ENCODE measurements at places on chromosomes 7 and 10. TPM values are rescaled to one million over a fixed set of nuclear protein-coding genes. Genes with fewer than 3 reads are reported as not detected.

The TBATA gene
- total RNA-seq = not detected

The COMMD3 gene
- total RNA-seq = 72.7 TPM

The TAC1 gene
- total RNA-seq = not detected

The CDH23 gene
- 6.6 TPM for total RNA-seq

The LIPK gene
- total RNA-seq = not detected

The NME8 gene
- total RNA-seq = not detected

The EBF3 gene
- 5.4 TPM for total RNA-seq

The ANKRD61 gene
- not detected for total RNA-seq

Data from heart right ventricle (tissue), 16 donors.